Inflammatory macrophage treated with lipopolysaccharide for 1 hour (primary cell): ENCODE measurements at places on chromosomes 13 and 19.
A peak's percentile ranks its signal among the peaks of the same experiment; 100 is the strongest.

DNA sequence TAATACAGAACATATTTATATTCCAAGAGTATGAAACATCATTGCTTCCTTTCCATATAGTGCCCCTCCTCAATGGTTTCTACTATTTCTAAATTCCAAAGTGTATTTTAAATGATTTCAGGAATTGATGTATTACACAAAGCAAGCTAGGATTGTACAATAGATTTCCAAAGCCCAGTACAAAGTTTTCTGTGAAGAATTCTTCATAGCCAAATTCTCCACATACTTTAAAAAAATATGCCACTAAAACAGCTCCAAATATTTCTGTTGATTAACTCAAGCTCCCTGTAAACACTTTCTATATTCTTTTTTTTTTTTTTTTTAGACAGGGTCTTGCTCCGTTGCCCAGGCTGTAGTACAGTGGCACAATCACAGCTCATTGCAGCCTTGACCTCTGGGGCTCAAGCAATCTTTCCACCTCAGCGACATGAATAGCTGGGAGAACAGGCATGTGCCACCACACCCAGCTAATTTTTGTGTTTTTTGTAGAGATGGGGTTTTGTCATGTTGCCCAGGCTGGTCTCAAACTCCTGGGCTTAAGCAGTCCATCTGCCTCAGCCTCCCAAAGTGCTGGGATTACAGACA, 50.6 kb downstream of the ELF1 start:
- no peak for DNase-seq

DNA sequence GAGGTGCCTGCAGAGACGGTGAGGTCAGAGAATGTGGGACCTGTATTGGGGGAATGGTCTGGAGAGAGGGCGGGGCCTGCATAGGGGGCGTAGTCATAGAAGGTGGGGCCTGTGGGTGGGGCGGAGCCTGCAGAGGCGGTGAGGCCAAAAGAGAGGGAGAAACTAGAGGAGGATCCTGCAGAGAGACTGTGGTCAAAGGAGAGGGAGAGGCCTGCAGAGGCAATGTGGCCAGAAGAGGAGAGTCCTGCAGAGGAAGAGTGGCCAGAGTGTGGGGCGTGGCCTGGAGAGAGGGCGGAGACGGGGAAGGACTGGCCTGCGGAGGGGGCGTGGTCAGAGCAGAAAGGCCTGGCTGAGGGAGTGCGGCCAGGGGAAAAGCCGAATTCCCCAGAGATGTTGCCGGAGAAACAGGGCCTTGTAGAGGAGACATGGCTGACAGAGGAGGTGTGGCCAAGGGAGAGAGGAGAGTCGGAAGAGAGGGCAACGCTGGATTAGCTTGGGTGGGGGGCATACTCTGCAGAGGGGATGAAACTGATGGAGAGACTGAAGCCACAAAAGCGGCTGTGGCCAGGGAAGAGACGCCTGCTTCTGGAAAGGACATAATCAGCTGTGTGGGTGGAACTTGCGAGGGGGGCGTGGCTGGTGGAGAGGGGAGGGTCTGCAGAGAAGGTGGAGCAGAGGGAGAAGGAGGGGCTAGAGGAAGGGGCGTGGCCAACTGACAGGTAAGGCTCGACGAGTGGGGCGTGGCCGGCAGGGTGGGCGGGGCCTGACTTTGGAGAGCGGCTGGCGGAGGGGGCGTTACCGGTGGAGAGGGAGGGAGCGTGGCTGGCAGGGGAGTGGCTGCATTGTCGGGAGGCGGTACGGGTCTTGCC, 2.5 kb downstream of the PRR36 start:
- peak; percentile 71 for DNase-seq

- no peak for DNase-seq
Measured at GRCh38 chr19:40009674-40010073, 12.8 kb downstream of the ZNF546 start.

GRCh38 chr13:104984296-104984818, 1551.1 kb downstream of the EFNB2 start:
- peak; percentile 41 for DNase-seq

GRCh38 chr13:21550918-21551317, 53.1 kb downstream of the MICU2 start:
- DNase-seq = no peak

DNA sequence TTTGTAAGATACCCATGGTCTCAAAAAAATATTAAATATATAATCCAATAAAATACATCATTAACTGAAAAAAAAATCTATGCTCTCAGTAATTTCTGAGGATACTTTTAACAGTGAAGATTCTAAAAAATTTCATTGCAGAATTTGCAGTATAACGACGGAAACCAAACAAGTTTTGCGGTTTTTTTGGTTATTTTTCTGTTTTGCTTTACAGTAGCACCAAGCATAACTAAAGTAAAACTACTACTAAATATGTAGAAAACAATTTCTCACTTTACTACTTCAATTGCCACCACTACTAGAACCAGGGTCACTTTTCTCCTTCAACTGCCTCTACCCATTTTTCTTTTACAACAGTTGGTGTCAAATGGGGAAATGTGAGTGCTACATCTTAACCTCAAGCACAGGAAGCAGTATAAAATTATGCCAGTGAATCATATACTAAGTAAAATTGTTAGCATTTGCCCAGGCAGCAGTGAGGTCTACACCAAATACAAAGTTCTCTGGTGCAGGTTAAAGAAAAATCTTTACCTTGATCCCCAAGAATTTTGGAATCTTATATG, 24.1 kb downstream of the MICU2 start:
- no peak for DNase-seq

DNA sequence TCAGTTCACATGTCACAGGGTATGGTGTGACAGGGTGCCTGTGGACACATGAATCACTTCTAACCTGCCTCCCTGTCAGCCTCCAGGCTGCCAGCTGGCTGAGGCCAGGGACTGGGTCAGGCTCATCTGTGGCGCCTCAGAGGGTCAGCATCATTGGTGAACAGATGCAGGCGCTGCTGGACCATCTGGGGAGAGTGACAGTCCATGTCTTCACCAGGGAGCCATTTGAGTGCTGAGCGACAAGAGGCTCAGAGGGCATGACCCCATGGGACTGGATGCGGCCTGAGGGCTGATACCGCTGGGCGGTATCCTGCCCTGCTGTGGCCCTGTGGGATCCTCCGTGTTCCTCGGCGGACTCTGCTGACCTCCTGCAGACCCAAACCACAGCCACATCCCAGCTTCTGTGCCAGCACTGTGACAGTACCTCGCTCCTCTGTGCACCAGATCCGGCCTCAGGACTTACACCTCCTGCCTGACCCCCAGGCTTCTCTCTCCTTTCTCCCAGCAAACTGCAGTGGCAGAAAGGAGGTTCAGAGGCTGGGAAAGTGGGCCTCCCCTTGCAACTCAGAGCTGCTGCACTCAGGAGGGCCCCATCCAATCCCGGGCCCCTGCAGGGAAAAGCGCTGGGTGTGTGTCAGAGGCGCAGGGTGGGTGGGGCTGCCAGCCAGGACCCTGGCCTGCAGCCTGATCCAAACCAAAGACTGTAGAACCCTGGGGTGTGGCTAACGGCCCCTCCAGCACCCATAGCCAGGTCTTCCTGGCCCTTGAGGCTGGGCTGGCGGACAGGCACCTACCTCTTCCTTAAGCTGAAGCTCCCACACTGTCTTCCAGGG, 10.2 kb downstream of the ACTMAP start:
- no peak for DNase-seq

- DNase-seq = no peak
Measured at GRCh38 chr13:33497146-33497845, 211.7 kb upstream of the STARD13 start.

GRCh38 chr19:50932018-50932689, 20.7 kb downstream of the KLK5 start:
- no peak for DNase-seq
